D721Med (cell line): ENCODE measurements at places on chromosomes 2 and 18.

- no peak for DNase-seq
Measured at GRCh38 chr2:30425326-30425725, 21.7 kb upstream of the LCLAT1 start.

- no peak for DNase-seq
Measured at GRCh38 chr2:236177967-236178889, 10.0 kb upstream of the GBX2 start.

DNA sequence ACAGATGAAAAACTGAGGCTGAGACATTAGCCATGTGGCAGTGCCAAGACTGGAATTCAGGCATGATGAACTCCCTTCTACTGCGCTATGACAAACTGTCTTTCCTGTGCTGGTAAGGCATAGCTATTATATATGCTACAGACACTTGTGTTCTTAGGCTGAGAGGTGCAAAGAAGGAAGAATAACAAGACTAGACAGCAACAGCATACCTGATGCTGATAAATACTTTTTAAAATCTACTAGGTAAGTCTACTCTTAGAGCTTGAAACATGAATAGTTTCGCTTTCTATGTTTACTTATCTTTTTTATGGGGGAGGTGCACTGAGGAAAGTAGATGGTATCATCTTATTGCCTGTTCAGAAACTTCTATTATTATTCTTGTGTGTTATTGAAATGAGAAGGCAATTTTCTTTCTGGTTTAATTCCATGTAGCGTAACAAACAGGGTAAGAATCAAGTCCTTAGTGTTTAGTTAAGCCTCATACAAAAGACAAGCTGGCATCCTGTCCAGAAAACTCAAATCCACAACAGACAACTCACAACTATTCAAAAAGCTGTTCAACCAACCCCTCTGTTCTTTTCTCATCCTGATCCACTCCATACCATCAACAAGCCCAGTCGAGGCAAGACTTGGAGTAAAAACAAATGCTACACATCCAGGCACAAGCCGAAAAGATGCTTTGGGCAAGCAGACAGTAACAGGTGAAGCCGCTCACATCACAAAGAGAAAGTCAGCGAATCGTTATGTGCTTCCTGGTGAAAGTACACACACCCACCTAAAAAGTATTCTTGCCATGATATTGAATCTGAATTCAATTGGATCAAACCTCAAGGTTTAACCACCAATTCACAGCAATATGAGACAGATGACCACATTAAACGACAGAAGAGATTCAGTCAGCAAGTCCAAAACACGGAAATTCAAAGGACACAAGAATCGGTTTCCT lies 1.5 kb downstream of the TTC32 start:
- no peak for DNase-seq

- no peak for DNase-seq
Measured at GRCh38 chr2:232886632-232887031, 16.6 kb downstream of the SNORC start.

GRCh38 chr2:58574873-58575272 lies 333.7 kb upstream of the FANCL start:
- DNase-seq: no peak

DNA sequence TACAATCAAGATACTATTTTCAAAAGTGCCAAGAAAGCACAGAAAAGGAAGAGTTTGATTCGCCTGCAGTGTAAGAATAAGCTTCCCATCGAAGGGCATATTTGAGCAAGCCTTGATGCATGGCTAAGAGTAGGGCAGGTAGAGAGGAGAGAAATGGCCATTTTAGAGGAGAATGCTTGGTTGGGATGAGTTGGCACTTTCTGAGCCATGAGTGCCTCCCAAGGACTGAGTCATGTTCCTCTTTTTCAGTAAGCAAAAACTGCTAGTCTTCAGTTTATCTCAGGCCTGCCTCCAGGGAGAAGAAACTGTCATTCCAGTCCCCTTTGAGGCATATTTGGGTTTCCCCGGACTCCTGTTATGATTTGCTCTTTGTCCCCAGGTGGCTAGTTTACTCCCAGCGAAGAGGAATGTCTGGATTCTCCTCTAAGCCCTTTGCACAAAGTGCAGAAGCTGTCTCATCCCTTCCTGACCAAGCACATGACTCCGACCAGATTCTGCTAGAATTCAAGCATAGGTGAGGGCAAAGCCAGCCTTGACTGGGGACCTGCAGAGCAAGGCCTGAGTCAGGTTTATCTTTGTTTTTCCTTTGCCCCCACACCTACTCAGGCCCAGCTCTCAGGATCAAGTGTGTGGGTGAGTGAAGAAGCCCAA lies 115.2 kb downstream of the TTC32 start:
- no peak for DNase-seq

GRCh38 chr2:122236152-122236874 lies 480.9 kb downstream of the TSN start:
- no peak for DNase-seq

GRCh38 chr18:623761-624620 lies 27.2 kb downstream of the CLUL1 start:
- no peak for DNase-seq

DNA sequence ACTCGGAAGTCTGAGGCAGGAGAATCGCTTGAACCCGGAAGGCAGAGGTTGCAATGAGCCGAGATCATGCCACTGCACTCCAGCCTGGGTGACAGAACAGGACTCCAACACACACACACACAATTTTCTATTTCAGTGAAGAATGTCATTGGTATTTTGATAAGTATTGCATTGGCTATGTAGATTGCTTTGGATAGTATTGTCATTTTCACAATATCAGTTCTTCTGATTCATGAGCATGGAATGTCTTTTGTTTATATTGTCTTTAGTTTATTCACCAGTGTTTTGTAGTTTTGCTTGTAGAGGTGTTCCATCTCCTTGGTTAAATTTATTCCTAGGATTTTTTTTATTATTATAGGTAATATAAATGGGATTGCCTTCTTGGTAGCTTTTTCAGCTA lies 693.4 kb upstream of the SYT4 start:
- no peak for DNase-seq

DNA sequence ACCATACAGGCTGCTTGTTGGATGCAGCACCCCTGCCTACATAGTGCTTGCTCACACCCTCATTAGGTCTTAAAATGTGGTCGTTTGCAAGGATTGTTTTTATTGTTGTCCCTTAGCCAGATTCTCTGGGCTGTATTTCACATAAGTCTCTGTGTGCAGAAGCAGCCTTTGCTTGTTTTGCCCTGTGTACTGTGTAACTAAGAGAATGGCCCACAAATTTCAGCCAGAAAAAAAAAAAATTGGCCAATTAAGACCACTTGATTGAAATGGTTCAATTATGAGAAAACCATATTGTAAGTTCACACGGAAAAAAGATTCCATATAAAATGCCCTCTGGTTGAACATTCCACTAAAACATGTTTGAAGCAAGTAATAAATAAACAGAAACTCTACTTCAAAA lies 377.1 kb upstream of the SOX11 start:
- DNase-seq: no peak

DNA sequence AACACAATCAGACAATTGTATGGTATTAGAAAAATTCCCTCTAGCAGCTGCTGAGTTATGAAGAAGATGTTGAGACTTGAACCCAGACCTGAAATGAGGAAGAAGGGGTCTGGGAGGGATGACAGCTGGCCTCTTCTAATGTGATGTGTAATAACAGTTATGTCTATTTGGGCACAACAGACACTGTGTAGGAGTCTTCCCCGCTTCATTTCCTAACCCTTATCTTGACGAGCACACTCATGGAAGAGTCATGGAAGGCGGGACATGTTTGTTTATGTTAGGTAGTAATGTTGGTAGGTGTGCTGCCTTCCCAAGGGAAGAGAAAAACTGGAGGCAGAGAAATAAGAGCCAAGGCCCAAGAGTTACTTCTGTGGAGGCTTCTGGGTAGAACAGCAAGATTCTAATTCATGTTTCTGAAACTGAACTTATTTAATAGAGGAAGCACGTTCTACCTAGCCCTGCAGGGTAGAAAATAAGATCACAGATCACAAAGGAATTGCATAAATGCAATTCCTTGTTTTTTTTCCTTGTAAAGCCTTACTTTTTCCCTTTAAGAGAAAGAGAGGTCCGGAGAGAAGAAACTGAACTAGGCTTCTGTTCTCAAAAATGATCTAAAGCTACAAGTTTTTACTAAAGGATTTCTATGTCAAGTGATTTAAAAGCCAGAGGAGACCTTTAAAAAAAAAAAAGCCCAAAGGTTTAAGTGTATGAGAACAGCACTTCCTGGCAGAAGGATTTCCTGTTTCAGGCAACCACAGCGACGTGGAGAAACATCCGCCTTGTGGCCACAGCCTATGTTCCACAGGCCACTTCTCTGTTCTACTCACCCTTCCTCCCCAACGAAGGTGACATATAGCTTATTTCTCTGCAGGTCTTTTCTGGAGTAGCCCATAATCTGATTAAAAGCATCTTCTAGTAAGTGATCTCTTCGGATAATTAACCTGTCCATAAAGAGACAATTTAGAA lies 68.5 kb upstream of the STK17B start:
- no peak for DNase-seq

DNA sequence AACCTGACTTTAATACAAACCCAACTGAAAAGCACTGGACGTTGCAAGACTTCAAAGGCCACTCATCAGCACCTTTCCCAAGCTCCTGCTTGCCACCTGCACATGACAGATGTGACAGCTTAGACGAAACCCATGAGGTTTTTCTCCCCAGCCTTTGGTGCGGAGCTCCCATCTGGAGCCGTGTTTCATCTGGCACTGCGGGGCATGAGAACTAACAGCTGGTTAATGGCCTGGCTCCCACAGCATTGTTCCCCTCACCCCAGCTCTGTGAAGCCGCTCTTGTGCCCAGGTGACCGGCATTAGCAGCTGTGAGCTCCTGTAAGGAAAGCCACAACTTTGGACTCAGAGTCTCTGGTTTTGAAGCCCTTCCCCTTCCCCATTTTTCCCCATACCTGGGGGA lies 50.9 kb downstream of the GALR1 start:
- DNase-seq: no peak

GRCh38 chr18:48167897-48168253 lies 237.4 kb upstream of the SMAD2 start:
- DNase-seq: no peak

GRCh38 chr2:171479154-171479814 lies 43.0 kb upstream of the CYBRD1 start:
- DNase-seq: no peak

DNA sequence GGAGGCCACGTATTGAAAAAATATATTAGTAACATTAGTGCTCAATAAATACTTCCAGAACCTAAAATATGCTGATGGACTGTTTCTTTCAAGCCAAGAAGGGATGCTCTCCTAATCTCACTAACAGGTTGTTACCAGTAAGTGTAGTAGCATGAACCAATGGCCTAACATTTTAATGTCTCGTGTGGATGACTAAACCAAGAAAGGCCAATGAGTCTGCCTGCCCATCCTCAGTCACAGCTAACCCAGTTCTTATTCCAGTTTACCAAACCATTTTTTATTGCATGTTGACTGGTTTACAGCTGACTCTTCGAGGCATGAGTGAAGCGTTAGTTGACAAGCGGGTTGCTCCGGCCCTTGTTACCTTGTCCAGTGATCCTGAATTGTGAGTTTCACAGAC lies 45.1 kb upstream of the TNFRSF11A start:
- DNase-seq: no peak

DNA sequence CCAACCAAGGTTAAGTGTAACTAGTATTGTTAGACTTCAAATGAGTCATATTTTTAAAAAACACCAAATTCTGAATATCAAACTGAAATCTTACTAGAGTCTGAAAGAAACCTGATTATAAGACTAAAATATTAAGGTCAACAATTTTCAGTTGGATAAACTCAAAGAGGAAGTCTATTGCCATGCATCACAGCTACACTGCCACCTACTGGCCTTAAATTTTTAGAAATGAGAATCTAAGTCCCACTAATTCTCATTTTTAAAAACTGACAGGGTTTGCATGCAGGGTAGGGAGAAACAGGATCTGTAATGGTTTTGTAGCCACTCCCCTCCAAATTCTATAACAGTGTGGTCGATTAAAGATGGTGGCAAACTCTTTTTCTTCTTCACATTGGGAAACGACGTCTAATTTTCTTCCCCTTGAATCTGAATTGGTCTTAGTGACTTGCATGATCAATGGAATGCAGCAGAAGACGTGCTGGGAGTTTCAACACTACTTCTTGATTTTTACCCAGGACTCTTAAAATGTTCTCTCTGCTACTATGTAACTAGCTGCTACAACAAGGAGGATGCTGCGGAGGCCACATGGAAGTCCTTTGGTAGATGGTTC lies 176.1 kb upstream of the SESTD1 start:
- no peak for DNase-seq

DNA sequence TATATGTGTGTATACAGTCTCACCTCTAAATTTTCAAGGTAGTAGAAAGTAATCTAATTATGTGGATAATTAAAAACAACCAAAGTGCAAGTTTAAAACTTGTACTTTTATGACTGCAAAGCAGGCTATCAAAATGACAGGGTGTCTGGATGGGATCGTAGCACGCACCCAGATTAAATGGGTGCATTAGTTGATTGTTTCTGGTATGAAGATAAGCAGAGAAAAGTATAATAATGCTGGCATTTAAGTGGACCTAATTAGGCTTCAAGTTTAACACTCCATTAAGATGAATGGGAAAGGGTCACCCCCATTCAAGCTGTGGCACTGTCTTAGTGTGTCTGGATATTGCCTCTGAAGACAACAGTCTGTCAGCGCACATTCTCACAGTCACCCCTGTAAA lies 124.6 kb upstream of the ZEB2 start:
- DNase-seq: no peak

- no peak for DNase-seq
Measured at GRCh38 chr18:77100751-77101355, 31.7 kb downstream of the MBP start.

GRCh38 chr2:71856773-71857525 lies 290.7 kb downstream of the CYP26B1 start:
- no peak for DNase-seq

GRCh38 chr2:32136097-32136496 lies 29.6 kb upstream of the SLC30A6 start:
- DNase-seq: no peak

DNA sequence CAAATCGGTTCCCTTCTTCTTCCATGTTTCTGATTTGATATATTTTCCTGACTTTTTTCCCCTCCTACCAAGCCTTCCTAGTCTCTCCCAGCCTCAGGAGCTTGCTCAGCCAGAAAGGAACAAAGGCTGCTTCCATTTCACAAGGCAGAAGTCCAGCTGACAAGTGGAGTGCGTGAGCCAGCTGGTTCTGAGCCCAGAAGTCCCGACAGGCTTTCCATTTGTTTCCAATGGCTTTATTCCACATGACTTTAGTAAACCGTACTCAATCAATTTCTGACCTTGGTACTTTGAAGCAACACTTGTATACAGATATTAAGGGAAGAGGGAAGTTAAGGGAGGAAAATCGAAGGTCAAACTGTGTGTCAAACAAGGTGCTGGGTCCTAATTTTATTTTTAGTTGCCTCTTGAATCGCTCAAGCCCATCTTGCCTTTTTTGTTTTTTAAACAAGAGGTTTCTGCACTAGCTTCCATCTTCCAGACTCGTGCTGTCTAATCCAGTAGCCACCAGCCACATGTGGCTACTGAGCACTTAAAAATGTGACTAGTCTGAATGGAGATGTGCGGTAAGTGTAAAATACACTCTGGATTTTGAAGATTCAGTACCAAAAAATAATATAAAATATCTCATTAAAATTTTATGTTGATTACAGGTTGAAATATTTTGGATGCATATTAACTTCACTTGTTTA lies 36.2 kb downstream of the WIPF1 start:
- DNase-seq: no peak
